Stimulated activated CD4-positive, alpha-beta T cell treated with anti-CD3 and anti-CD28 coated beads, Interleukin-4, amount 100 ng/mL, for 24 hours (primary cell): ENCODE measurements at places on chromosomes 7 and 10.
A peak's percentile ranks its signal among the peaks of the same experiment; 100 is the strongest.

- DNase-seq: no peak
Observed at GRCh38 chr10:21814866-21815265, 188.7 kb downstream of the DNAJC1 start.

DNA sequence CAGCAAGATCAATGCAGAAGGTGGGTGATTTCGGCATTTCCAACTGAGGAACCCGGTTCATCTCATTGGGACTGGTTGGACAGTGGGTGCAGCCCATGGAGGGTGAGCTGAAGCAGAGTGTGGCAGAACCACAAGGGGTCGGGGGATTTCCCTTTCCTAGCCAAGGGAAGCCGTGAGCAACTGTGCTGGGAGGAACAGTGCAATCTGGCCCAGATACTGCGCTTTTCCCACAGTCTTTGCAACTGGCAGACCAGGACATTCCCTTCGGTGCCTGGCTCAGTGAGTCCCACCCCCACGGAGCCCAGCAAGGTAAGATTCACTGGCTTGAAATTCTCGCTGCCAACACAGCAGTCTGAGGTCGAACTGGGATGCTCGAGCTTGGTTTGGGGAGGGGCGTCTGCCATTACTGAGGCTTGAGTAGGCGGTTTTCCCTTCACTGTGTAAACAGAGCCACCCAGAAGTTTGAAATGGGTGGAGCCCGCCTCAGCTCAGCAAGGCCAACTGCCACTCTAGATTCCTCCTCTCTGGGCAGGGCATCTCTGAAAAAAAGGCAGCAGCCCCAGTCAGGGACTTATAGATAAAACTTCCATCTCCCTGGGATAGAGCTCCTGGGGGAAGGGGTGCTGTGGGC lies 58.6 kb upstream of the SLC26A5 start:
- no peak for DNase-seq

DNA sequence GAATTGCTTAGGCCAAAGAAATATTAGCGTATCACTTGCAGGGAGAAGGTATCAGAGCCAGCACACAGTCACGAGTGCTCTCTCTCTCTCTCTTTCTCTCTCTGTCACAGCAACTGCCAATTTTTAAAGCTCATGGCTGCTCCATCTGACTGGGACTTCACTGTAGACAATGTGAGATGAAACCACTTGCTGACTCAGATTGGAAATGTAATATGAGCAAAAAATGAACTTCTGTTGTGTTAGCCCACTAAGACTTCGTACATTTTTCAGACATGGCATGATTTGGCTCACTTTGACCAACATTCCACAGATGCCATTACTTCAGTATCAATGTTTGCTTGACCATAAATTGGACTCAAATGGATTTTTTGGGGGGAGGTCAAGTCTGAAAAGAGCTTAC lies 68.1 kb downstream of the DGKB start:
- no peak for DNase-seq

- DNase-seq: no peak
Observed at GRCh38 chr10:26368463-26368862, 69.7 kb upstream of the APBB1IP start.

GRCh38 chr7:26049081-26049480 lies 102.9 kb upstream of the NFE2L3 start:
- DNase-seq: no peak

DNA sequence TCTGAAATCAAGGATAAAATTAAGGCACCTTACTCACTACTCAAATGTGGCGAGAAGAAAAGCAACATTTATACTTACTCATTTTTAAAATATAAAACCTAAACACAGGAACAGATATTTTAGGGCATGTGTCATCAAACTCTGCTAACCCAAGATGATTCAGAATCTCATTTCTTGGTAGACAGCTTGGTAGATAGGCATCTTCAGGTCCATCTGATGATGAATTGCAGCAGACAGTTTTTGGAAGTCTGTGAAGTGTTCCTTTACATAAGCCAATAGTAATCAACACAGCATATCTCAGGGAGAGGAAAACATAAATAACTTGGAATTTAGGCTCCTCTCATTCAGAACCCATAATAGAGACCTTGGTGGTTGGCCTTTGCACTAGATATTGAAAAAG lies 3.4 kb downstream of the HIPK2 start:
- no peak for DNase-seq

- DNase-seq: no peak
Observed at GRCh38 chr7:117061751-117062150, 108.5 kb downstream of the ST7 start.

- no peak for DNase-seq
Observed at GRCh38 chr7:135925210-135925609, 51.9 kb downstream of the MTPN start.

DNA sequence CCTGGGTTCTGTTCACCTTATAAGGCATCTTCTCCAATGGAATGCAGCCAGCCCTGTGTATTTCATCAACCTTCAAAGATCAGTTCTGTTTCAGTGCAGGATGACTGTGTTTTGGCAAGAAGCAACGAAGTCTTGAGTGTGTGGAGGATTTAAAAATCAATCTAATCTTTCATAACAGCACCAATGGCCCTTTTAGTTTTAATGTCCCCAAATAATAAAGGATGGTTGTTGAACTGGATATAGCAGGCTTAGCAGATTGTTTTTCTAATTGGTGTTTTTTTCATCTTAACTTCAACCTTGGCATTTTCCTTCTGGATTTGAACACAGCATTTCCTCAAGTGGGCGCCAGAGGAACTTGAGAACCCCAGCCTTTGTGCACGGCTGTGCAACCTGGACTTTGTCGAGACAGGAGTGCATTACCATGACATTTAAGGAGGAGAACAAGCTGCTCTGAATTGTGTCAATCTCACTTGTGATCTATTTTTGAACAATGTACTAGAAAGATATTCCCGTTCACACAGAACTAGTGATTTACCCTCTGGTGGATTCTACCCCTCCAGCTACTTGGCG lies 313.3 kb upstream of the AKR1E2 start:
- no peak for DNase-seq

DNA sequence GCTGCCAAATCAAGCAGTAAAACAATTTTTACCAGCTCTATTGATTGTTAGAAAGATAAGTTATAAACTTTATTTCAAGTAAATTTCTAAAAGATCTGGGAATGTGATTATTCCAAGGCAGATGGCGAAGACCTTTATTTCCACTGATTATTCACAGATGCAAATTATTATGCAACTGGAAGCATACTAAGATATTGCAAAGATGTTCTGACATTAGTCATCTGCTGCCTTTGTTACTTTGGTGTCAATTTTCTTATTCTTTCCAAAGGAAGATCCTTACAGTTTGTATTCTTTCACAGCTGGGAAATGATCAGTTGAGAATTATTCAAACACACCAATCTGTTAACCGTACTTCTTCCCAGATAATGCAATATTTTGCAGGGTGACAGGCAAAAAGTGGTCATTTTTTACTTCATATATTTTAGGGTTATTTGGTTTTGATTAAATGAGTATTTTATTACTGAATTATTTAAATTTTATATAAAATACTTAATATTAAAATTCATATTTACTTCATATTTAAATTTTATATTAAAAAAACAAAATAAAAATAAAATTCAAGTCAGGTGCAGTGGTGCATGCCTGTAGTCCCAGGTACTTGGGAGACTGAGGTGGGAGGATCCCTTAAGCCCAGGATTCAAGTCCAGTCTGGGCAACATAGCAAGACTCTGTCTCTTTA lies 171.3 kb downstream of the FZD1 start:
- no peak for DNase-seq

DNA sequence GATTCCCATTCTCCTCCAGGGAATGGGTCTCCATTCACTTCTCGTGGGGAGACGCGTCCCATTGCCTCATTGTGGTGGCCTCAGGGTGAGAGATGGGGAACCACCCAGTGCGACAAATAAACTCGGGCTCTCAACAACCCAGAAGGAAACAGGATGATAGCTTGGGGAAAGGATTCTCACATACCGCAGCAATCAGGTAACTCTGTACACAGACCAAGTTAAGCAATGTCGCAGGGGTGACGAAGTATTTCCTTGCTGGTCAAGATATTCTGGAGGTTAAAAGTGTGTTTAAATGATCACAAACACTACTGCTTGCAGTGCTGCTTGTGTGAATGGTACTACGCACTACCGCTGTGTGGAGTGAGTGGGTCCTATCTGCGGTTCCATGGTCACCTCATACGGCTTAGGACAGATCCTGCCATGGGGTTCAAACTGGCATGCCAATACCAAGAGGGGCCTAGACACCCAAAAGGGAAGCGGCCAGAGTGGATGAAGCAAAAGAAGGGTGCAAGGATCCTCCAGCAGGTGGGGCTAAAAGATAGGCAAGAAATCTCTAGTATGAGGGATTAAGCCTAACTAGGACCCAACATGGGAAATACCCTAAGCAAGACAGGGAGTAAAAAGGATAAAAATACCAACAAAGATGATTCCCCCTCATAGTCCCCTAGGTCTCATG lies 143.8 kb upstream of the TMEM106B start:
- DNase-seq: peak; percentile 68

DNA sequence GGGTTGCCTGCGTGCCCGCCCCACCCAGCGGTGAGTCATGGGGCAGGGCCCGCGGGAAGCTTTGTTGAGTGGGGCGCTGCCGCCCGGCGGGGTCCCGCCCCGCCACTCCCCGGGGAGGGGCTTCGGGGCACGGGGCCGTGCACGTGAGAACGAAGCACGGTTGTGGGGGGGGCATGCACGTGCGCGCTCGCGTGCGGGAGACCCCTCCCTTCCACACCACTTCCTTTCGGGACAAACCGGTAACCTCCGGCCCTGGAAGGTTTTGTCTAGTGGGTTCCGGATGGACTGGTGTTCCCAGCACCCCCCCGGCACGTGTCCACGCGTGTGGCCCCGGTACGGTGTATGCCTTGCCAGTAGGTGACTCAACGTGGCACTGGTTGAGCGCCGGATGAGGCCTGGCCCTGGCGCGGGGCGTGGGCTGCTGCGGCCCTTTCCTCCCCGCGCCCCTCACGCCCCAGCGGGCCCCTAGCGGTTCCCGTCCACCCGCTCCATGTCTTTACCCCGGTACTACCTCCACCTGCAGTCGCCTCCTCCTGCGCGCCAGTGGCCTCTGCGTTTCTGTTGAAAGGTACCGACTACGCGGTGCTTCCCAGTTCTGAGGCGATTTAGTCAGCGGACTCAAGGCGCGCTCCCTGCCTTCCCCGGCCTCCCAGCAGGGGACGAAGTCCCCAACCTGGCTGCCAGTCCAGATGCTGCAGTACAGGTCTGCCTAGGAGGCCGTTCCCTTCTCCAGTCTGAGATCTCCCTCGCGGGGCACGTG lies 3.1 kb downstream of the ADIRF start:
- peak; percentile 85 for DNase-seq

DNA sequence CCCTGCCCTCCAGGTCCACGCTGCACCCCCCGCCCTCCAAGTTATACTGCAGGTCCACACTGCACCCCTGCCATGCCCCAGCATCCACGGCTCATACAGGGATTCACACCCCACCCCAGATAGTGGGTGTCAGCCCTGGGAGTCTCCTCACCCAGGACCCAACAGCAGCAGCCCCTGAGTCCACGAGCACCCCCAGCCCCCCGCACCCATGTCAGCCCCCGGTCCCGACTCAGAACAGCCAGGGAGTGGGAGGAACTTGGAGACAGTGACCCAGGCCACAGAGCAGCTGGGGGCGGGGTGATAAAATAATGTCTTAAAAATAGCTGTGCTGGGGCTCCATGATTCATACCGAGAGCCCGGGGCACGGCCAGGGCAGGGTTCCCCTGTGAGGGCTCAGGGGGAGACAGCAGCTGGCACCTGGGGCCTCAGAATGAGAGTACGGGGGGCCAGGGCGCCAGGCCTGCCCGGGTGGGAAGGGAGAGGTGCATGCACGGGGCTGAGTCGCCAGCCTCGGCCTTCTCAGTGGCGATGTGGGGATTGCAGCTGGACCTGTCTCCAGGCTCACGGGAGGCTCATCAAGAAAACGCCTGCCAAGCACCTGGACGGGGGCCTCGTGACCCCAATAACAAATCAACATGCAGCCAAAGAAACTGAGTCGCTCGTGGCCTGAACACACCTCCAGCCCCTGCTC lies 29.8 kb downstream of the ADAP1 start:
- peak; percentile 80 for DNase-seq

GRCh38 chr7:121079425-121080169 lies 91.1 kb downstream of the CPED1 start:
- DNase-seq: no peak
